Cortex of kidney (tissue), 1 donor: ENCODE measurements at places on chromosomes 3 and 15.

- DNase-seq, result no peak
These were observed 54.7 kb downstream of the CORO2B start for GRCh38 chr15:68633231-68634121.

DNA sequence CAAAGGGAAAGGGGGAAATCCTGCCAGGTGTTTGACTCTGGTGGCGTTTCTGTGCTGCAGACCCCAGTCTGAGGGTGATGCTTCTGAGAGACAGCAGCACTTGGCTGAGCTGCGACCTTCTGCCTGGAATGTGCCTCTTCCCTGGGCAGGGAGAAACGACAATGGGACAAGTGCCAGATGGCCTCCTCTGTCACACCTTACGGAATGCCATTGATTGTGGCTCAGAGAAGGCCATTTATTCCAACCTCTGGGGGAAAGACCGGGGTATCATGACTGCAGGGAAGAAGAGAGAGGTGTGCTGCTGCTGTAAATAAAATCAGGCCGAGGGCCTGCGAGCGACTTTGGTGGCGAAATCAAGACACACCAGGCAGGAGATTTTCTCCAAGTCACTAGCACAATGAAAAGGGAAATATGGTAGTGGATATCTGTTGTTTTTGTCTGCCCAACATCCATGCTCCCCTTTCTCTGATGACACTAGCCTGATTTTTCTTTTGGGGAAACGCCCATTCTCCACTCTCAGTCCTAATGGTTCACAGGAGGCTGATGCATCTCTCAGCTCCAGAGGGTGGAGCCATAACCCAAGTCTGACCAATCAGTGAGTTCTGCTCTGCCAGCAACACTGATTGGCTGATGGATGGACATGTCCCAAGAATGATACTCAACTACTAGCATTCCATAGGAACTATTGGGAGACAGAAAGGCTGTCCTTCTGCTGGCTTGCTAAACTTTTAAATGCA lies 336.1 kb downstream of the FOXP1 start:
- no peak for DNase-seq

DNA sequence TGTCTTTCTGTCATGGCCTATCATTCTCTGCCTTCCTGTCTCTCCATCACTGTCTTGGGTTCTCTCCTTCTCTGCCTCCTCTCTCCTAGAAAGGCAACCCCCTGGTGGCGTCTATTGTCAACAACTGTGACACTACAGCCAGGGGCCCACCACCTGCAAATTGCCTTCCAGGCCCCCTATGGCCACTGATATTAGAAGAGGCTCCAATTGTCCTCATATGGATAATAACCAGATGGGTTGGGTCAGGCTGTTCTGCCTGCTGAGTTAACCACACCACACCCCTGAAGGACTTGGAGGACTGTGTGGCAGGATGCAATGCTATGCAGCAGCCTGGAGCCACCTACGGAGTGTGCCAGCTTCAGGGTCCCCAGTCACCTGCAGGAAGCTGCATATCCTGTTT lies 665.0 kb downstream of the NTRK3 start:
- DNase-seq, result no peak

GRCh38 chr15:62625429-62626033 lies 417.0 kb upstream of the TPM1 start:
- no peak for DNase-seq

GRCh38 chr3:184619787-184620430 lies 58.3 kb downstream of the EPHB3 start:
- DNase-seq, result no peak

DNA sequence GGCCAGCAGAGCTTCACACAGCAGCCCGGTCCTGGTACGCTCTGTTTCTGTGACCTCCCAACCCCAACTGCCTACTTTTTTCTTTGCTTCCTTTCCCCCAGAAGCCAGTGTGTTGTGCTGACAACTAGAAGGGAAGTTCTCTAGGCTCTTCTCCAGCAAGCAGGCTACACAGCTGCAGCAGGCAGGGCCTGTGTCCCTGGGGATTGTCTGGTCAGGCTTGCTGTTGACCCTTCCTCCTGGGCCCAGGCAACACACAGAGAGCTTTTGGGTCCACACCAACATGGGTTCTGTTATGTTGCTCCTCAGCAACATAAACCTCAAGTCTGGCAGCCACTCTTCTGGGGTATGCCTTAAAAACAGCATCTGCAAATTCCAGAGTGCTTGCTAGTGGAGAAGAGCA lies 36.2 kb upstream of the TSPAN3 start:
- no peak for DNase-seq

DNA sequence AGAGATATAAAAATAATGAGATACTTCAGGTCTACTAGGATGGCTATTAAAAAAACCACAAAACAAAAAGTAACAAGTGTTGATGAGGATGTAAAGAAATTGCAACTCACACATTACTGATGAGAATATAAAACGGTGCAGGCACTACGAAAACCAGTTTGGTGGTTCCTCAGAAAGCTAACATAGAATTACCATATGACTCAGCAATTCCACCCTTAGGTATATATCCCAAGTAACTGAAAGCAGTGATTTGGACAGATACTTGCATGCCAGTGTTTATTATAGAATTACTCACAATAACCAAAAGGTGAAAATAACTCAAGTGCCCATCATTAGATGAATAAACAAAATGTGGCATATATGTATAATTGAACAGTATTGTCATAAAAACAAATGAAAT lies 87.5 kb upstream of the MELTF start:
- DNase-seq, result no peak

DNA sequence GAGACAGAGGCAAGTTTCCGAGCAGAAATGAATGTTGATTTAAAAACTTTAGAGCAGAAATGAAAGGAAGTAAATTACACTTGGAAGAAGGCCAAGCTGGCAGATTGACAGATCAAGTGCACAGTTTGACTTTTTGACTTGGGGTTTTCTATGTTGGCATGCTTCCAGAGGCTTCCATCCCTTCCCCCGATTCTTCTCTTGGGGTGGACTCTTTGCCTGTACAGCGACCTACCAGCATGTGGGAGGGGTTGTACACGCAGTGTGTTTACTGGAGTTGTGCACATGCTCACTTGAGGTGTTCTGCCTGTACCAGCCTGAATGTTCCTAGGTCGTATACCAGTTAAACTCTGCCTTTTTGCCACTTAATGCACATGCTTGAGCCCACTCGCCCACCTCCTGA lies 701.5 kb upstream of the GBE1 start:
- DNase-seq, result no peak

- no peak for DNase-seq
These were observed 18.2 kb downstream of the TSC22D2 start for GRCh38 chr3:150426292-150426691.

GRCh38 chr3:8565376-8565775 lies 63.8 kb downstream of the LMCD1 start:
- no peak for DNase-seq

DNA sequence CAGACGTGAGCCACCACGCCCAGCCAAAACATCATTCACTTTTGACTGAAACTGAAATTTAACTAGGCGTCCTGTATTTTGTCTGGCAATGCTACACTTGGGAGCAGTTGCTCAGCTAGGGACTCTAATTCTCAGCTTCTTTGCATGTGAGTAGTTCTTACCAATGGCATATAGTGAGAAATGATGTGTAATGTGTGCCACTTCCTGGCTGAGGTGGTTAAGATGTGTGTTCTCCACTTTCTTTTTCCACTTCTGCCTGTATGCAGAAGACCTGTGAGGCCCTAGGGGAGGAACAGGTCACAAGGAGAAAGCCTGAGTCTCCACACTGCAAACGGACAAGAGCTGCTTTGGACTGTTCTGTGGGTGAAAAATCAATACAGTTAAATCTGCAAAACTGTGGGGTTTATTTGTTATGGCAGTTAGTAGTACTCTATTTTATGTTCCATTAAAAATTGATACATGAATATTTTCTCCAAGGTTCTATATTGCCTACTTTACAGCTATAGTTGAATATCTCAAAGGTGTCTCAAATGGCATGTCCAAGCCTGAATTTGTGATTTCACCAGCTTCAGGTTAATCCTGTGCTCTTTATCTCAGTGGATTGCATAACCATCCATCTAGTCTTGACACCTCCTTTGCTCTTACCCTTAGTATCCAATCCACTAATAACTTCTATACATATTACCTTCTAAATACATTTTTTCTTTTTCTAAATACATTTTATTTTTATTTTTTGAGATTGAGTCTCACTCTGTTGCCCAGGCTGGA lies 59.3 kb downstream of the NR1D2 start:
- DNase-seq, result no peak

GRCh38 chr3:127677541-127678314 lies 5.0 kb downstream of the ABTB1 start:
- DNase-seq, result no peak

DNA sequence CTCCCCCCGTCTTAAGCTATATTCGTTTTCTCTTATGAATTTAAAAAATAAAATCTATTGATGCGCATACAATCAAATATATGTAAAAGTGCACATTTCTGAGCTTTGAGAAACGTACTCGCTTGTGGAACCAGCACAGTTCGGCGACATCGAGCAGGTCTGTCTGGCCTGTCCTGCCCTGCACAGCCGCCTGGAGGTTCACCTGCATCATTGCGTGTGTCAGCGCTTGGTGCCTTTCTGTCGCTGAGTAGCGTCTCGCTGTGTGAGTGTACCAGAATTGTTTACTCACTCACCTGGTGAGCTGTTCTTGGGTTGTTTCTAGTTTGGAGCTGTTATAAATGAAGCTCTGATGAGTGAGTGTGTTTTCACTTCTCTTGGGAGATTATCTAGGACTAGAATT lies 104.0 kb downstream of the VGLL4 start:
- no peak for DNase-seq

GRCh38 chr3:71252466-71252865 lies 331.1 kb downstream of the FOXP1 start:
- no peak for DNase-seq

DNA sequence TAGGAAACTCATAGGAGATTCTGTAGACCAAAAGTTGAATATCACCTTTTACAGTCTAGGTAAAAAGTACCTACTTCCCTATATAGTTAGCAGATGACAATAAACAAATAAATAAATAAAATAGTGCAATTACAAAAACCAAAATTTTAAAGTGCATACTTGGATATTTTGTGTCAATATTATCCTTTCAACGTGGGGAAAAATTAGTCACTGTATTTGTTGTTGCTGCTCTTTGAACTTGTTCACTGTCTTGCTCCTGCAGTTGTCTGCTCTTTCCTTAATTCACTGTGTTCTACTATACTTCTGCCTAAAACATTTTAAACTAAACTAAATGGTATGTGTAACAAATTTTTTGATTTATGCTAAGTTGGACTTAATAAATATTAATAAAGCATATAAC lies 889.0 kb downstream of the ROBO1 start:
- DNase-seq, result no peak

- no peak for DNase-seq
These were observed 31.0 kb downstream of the P3H2 start for GRCh38 chr3:190089711-190090110.

- no peak for DNase-seq
These were observed 141.5 kb downstream of the GADL1 start for GRCh38 chr3:30752970-30753369.

DNA sequence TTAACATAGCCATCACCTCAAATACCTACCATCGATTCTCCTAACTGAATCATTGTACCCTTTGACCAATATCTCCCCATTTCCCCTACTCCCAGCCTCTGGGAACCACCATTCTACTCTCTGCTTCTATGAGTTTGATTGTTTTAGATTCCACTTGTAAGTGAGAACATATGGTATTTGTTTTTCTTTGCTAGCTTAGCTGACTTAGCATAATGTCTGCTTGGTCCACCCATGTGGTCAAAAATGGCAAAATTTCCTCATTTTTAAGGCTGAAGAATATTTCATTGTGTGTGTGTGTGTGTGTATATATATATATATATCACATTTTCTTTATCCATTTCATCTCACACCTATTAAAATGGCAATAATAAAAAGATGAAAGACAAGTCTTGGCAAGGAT lies 469.3 kb downstream of the FHIT start:
- no peak for DNase-seq

DNA sequence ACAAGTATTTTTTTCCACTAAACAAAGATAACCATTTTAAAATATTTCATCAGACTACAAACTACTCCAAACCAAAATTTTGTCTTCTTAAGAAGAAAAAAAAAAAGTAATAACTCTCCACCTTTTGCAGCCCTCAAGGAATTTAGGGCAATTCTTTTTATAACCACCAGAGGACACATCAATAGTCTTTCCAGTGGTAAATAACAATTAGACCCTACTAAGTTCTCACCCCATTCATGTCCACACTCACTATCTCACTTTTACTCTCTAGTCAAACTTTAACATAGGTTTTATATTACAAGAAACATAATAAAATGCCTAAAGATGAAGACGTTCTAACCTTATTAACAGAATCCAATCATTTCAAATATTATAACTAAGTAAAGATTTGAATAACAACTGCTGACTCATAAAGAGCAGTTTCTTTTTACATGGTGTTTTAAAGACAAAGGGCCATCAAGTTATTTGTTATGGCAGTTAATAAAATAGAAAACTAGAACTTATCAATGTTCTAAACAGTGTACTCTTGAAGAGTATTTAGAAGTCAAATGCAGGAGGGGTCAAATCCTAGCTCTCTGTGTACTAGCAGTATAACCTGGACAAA lies 33.0 kb downstream of the CCDC39 start:
- no peak for DNase-seq
